GM03348 (cell line): ENCODE measurements at places on chromosomes 5 and 9.

DNA sequence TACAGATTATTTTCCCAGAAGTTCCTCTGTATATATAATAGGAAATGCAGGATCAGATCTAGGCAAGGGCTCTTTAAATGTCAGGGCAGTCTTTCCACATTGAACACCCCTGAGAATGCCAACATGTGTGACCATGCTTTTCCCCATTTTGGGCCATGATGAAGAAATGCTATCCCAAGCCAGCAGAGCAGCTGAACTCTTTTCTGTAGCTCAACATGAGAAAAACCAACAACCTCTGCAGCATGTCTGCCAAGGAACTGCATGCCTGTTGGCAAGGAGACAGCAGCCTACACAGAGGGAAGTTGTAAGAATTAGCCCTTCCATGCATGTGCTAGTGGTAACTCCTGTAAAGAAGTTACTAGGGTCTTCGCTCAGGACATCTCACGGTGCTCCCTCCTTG is 9.5 kb upstream of the IFNK start:
- no peak for DNase-seq

GRCh38 chr5:91042247-91042935 is 340.7 kb downstream of the ARRDC3 start:
- no peak for DNase-seq

GRCh38 chr5:35664584-35664983 is 46.9 kb downstream of the SPEF2 start:
- no peak for DNase-seq

DNA sequence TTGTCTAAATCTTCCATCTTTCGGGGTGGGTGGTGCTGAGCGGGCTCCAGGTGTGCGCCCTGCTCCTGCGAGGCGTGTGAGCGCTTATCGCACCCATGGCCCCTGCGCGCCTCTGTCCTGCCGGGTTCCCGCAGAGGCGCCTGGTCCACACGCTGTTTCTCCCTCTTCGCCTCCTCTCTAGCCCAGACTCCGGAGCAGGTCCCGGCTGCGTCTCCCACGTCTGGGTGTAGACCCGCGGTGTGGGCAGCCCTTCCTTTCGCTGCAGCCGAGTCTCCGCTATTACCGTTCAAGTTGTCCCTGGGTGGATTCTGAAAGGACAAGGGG is 40.5 kb upstream of the PLEKHG4B start:
- no peak for DNase-seq

- DNase-seq: no peak
Measured at GRCh38 chr9:121551985-121552753, 52.5 kb upstream of the GGTA1 start.

GRCh38 chr9:128003966-128004604 is 23.3 kb upstream of the EEIG1 start:
- DNase-seq: no peak

DNA sequence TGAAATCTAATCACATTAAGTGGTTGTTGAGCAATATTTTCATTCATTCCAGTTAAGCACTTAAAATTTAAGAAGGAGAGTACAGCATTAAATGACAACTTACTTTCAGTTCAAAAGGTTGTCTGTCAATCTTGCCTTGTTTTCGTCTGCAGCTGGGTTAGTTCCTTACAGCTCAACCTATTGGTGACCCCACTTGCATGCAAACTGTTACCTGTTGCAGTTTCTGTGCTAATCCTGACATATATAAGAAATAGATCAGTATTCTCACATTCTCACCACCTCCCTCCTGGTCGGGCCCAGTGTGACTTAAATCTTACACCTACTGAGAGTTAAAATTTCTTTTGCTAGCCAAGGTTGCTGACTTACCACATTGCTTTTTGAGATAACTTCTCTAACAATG is 191.8 kb upstream of the SMC2 start:
- DNase-seq: no peak

DNA sequence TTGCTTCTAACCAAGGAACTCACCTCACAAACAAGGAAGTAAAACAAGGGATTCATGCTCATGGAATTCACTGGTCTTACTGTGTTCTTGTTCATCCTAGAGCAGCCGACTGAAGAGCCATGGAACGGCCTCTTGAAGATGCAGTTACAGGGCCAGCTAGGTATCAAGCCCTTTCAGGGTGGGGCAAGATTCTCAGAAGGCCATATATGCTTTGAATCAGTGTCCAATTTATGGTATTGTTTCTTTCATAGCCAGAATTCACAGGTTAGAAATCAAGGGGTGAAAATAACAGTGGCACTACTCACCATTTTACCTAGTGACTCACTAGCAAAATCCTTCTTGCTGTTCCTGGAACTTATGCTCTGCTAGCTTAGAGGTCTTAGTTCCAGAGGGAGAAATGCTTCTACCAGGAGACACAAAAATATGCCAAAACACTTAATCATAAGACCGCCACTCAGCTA is 159.5 kb upstream of the CDH10 start:
- DNase-seq: peak; percentile 12

- DNase-seq: no peak
Measured at GRCh38 chr5:106393276-106393675, 1277.5 kb downstream of the EFNA5 start.

- DNase-seq: no peak
Measured at GRCh38 chr5:167358868-167359492, 932.5 kb upstream of the WWC1 start.

GRCh38 chr5:123142206-123142915 is 53.3 kb downstream of the PRDM6 start:
- no peak for DNase-seq

- DNase-seq: no peak
Measured at GRCh38 chr5:120400356-120400755, 63.7 kb upstream of the PRR16 start.
